ENCODE measurements at places on chromosomes 5 and 9. TPM values are rescaled to one million over a fixed set of nuclear protein-coding genes. Genes with fewer than 3 reads are reported as not detected.
A peak's percentile ranks its signal among the peaks of the same experiment; 100 is the strongest.

TTC23L gene
- not detected for total RNA-seq

TERT gene
- total RNA-seq, result not detected

NR6A1 gene
- total RNA-seq, result 1.9 TPM

PCDHGA2 gene
- total RNA-seq, result 9.4 TPM

COL15A1 gene
- 87.1 TPM for total RNA-seq

FOXB2 gene
- total RNA-seq, result not detected

PCDHGA9 gene
- 3.7 TPM for total RNA-seq

C8G gene
- total RNA-seq, result 1.3 TPM

SLC34A3 gene
- total RNA-seq, result not detected

SPINK1 gene
- 1.3 TPM for total RNA-seq

RANBP6 gene
- total RNA-seq, result 19.7 TPM

PCDHAC1 gene
- total RNA-seq, result 0.23 TPM

- no peak for DNase-seq
These were observed 72.0 kb upstream of the SAP30L start for GRCh38 chr5:154373729-154374179.

DNA sequence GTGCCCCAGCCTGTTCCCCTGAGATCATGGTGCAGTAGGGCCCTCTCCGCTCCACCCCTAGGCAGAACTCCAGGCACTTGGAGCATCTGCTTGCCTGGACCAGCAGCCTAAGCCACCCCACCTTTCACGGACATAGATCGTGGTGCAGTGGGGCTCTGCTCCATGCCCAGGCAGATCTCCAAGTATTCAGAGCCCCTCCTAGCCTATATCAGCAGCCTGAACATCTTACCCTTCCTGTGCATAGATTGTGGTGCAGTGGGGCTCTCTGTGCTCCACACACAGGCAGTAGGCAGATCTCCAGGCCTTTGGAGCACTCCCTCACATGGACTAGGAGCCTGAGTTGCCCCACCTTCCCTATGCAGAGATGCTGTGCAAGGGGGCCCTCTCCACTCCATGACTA, 103.0 kb downstream of the GLIS3 start:
- DNase-seq, result no peak

DNA sequence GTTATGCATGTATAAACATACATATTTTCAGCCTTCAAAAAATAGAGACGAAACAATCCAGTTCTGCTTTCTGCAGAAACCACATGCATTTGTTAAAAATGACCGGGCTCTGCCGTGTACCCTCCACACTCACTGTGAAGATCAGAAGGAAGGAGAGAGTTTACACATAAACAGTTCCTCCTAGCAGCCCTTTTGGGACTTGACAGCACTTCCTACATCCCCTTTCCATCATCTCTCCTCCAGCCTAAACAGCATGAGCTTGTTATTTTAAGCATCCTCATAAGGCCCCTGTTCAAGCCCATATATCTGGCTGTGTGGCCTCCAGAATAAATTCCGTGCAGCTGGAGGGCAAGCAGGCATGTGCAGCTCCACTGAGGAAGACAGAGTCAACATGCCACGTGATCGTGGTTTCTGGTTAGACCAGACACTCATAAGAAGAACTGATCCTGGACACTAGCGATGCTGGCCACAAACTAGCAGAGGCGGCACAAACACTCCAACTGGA, 42.2 kb downstream of the NIPAL4 start:
- no peak for DNase-seq

GRCh38 chr5:66779528-66779927, 183.3 kb downstream of the MAST4 start:
- DNase-seq, result no peak

- no peak for DNase-seq
These were observed 25.4 kb downstream of the ZNF300 start for GRCh38 chr5:150879358-150879757.

DNA sequence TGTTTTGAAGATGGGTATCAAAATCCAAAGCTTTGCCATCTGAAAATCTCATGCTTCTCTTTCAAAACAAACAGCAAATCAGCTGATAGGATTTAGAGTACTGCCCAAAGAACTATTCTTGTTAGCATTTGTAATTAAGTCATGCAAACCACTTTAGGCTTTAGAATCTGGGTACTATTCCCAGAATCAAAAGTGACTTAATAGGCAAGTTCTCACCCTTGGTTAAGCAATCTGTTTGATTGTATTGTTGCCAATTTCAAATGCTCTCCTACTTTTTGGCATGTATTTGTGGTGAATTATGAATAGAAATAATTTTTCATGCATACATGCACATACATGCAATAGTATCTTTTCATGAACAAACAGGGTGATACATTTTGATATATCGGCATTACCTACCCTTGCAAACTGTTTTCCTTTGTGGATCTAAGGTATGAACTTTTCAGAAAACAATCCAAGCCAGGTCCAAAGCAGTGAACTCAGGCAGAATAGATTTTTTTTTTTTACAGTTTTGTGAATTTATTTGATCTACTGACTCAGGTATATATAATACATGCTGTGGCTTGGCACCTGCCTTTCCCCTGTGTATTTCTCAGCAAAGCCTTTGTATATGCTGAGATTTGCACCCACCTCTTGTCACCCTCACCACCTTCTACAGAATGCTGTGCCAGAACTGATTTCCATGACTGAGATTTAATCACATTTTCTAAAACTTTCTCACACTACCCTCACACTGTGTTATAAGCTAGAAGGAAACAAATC, 9.0 kb downstream of the IL33 start:
- DNase-seq, result no peak

DNA sequence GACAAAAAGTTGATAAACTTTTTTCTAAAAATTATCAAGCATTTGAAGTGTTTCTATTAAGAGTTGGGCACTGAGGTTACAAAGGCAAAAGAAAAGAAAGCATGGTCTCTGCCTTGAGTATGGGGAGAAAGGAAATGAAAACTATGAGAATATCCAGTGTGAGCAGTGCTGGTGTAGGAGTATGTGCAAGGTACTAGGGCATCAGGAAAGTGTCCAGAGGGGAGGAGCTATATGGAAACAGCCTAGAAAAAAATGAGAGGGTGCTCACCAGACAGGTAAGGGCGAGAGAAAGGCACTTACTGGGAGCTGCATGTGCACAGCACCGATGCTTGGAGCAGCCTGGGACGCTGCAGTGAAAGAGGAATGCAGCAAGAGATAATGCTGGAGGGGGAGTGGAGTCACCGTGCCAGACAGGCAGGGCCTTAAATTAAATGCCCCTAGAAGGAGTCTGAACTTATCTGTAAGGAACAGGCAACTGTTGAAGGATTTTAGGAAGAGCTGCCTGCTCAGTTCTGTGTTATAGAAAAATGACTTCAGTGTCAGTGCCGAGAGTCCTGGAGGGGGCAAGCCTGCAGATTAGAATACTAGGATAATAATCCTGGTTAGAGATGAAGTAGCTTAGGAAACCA, 14.0 kb downstream of the MCC start:
- no peak for DNase-seq

GRCh38 chr9:87640385-87640795, 85.5 kb upstream of the CTSL start:
- DNase-seq, result peak; percentile 45

GRCh38 chr9:85543196-85543595, 198.6 kb downstream of the AGTPBP1 start:
- DNase-seq, result no peak

DNA sequence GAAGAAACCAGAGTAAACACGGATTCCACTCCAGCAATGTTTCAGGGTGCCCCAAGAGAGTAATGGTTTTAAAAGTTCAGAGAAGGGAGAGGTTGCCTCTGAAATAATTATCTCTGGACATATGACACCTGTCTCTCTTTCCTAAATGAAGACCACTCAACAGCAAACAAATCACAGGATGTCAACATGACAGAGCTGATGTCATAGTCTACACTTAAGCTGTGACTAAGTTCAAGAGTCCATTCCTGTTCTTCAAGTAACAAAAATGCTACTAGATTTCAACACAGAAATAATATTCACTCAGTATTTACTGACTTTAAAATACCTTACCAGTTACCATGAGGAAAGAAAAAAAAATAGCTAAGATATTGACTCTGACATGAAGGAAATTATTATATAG, 44.7 kb upstream of the SLC30A5 start:
- DNase-seq, result no peak

- no peak for DNase-seq
These were observed 367.1 kb upstream of the MPDZ start for GRCh38 chr9:13646500-13647021.

DNA sequence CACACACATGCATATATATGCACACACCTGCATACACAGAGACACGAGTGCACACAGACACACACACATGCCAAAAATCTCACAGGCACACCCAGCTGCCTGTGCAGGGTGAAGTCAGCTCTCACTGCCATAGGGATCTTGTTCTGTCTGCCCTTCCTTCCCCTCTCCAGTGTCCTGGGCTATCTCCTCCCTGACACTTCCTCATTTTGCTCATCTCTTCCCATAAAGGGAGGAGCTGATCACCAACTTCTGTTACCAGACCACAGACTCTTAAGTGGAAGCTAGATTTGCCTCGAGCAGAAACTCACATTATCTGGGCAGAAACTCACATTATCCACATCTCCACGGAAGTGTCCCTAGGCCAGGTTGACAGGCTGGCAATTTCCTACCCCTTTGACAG, 28.7 kb downstream of the LCP2 start:
- DNase-seq, result no peak

GRCh38 chr9:129074106-129074505, 6.8 kb upstream of the DOLPP1 start:
- no peak for DNase-seq

- DNase-seq, result no peak
These were observed 92.3 kb downstream of the GAS1 start for GRCh38 chr9:86854898-86855523.

DNA sequence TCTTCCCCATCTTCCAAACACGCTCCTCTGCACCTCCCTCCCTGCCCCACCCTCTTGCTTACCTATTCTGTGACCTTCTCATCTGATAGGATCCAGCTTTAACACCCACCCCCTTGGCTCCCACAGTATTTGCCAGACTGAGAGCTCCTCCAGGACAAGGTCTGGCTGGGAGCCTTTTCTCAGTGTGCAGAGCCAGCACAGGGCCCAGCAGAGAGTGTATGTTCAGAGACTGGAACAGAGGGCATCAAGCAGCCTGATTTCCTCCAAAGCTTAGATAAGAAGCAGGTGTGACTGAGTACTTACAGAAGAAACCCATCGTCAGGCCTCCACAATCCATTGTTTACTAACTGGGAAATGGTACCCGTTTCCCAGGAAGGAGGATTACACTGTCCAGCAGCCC, 26.6 kb downstream of the LHX6 start:
- no peak for DNase-seq
